ENCODE measurements at places on chromosomes 7 and 10. TPM values are rescaled to one million over a fixed set of nuclear protein-coding genes. Genes with fewer than 3 reads are reported as not detected.

GIMAP4 gene
- total RNA-seq = 9.6 TPM

GRCh38 chr10:59077855-59078254, 98.6 kb upstream of the PHYHIPL start:
- DNase-seq = no peak

DNA sequence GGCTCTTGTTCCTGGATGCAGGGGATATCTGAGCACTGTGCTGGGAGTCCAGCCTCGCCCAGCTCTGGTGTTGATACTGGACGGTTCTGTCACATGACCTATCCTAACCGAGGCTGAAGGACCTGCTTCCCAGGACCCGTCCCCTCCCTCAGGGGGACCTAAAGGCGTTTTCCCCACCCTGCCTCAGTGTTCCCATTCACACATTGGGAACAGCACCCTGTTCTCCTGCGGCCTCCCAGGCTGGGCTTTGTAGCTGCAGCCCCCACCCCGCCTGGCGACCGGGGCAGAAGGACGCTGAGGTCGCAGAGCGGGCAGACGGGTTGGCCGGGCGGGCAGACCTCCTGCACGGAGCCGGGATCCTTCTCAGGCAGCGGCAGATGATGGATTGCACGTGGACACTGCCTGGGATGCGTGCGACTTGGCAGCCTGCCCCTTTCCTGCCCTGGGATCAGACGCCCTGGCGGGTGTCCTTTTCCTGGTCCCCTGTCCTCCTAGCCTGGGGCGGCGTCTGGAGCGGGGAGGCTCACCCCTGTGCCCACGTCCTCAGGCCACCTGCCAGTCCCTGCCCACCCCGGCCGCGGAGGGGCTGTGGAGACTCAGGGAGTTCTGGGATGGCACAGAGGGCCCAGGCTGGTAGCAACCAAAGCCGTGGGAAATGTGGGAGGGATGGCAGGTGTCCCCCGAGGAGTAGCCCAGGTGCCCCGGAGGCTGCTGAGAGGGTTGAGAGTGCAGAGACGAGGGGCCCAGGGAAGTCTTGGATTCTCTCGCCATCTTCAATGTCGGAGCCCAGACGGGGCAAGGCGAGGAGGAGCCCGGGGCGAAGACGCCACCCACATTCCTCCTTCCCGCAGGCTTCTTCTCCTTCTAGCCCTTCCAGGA, 17.2 kb upstream of the PSMG3 start:
- no peak for DNase-seq

IGFBP1 gene
- total RNA-seq = not detected

DNA sequence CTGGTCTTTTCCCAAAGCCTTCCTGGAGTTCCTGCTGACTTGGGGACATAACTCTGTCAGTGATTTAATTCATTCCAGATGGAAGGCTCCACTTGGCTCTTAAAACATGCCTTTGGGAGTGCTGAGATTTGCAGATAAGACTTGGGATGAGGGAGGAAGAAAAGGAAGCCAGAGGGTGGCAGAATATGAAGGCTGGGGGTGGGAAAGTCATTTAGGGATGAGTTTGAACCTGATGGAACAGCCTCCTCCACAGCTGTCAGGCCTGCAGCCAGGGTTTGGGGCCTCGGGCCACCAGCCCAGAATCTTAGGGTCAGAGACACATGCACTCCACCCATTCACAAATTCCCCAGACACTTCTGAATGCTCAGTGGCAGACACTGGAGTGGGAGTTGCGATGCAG, 28.4 kb upstream of the EIF5AL1 start:
- DNase-seq = peak; percentile 86

GRCh38 chr7:150898475-150899011, 46.2 kb downstream of the AOC1 start:
- DNase-seq = peak; percentile 73

GRCh38 chr7:31096877-31097258, 44.8 kb downstream of the ADCYAP1R1 start:
- DNase-seq = no peak

MNX1 gene
- total RNA-seq = 3.4 TPM

GRCh38 chr10:12484941-12485805, 135.8 kb downstream of the CAMK1D start:
- DNase-seq = peak; percentile 42

SRGN gene
- 57.1 TPM for total RNA-seq

All from umbilical cord (tissue), 2 donors.